ENCODE measurements at places on chromosomes 7 and 10. TPM values are rescaled to one million over a fixed set of nuclear protein-coding genes. Genes with fewer than 3 reads are reported as not detected.

The ODAD2 gene
- total RNA-seq, result not detected

- no peaks in the 10 kb centered on the region for H3K4me1 ChIP-seq
- H3K36me3 ChIP-seq, result no peaks in the 10 kb centered on the region
- no peaks in the 10 kb centered on the region for H3K27me3 ChIP-seq
- no peak overlapping the region for H3K4me3 ChIP-seq
- DNase-seq, result no peak
These were observed 100.9 kb upstream of the SORCS3 start for GRCh38 chr10:104540181-104540580.

The AKR1C1 gene
- total RNA-seq, result 4.7 TPM

- no peak for DNase-seq
- no peaks in the 10 kb centered on the region for H3K36me3 ChIP-seq
These were observed 426.4 kb upstream of the MTPN start for GRCh38 chr7:136403591-136403990.

The SPAM1 gene
- not detected for total RNA-seq

Data from naive thymus-derived CD4-positive, alpha-beta T cell (primary cell).